ENCODE measurements at places on chromosomes 6 and 20. TPM values are rescaled to one million over a fixed set of nuclear protein-coding genes. Genes with fewer than 3 reads are reported as not detected.
A peak's percentile ranks its signal among the peaks of the same experiment; 100 is the strongest.

Gene ARMC2
- polyA plus RNA-seq = 0.46 TPM

DNA sequence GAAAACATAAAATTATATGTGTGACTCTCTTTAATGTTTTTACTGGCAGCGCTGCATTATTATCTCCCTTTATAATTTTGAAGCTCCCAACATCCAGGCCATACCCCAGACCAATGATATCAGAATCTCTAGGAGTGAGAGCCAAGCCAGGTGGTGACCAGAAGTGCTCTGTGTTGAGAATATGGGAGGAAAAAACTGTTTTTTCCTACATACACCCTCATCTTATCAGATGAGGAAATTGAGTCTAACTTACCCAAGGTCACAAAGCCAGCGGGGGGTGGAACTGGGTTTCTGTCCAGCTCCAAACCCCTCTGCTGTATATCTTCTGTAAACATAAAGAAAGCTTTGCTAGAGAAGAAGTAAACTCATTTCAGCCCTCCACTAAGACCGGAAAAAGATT is 42.5 kb downstream of the LY86 start:
- DNase-seq = no peak
- no peak overlapping the region for H3K4me3 ChIP-seq

GRCh38 chr6:138509371-138509770 is 10.1 kb upstream of the NHSL1 start:
- no peak overlapping the region for H3K4me3 ChIP-seq
- peaks cover 47% of the 10 kb centered on the region for H3K4me1 ChIP-seq
- no peaks in the 10 kb centered on the region for H3K27me3 ChIP-seq
- DNase-seq = peak; percentile 63

GRCh38 chr20:38173237-38174156 is 8.4 kb upstream of the TGM2 start:
- peaks cover 12% of the 10 kb centered on the region for H3K4me1 ChIP-seq
- peak; percentile 86 for DNase-seq
- no peaks in the 10 kb centered on the region for H3K27me3 ChIP-seq
- no peak overlapping the region for H3K4me3 ChIP-seq

Gene OPRM1
- polyA plus RNA-seq = not detected

GRCh38 chr6:123771126-123771525 is 32.5 kb upstream of the NKAIN2 start:
- no peaks in the 10 kb centered on the region for H3K4me1 ChIP-seq
- no peaks in the 10 kb centered on the region for H3K27me3 ChIP-seq
- no peaks in the 10 kb centered on the region for H3K36me3 ChIP-seq

DNA sequence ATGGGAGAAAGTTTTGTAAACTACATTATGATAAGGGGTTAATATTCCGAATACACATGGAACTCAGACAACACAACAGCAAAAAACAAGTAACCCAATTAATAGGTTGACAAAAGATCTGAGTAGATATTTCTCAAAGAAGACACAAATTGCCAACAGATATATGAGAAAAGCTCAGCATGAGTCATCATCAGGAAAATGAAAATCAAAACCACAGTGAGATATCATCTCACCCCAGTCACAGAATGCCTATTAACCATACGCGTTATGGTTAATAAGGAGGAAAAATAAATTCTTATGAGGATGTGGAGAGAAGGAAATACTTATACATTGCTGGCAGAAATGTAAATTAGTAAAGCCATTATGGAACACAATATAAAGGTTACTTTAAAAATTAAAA is 695.0 kb downstream of the COL12A1 start:
- H3K27ac ChIP-seq = no peak overlapping the region
- no peak overlapping the region for H3K4me3 ChIP-seq
- no peaks in the 10 kb centered on the region for H3K27me3 ChIP-seq
- DNase-seq = no peak
- no peaks in the 10 kb centered on the region for H3K4me1 ChIP-seq

- H3K27me3 ChIP-seq = no peaks in the 10 kb centered on the region
- H3K4me1 ChIP-seq = no peaks in the 10 kb centered on the region
- no peaks in the 10 kb centered on the region for H3K36me3 ChIP-seq
- H3K4me3 ChIP-seq = no peak overlapping the region
- no peak for DNase-seq
Observed at GRCh38 chr6:121776054-121776453, 340.6 kb downstream of the GJA1 start.

DNA sequence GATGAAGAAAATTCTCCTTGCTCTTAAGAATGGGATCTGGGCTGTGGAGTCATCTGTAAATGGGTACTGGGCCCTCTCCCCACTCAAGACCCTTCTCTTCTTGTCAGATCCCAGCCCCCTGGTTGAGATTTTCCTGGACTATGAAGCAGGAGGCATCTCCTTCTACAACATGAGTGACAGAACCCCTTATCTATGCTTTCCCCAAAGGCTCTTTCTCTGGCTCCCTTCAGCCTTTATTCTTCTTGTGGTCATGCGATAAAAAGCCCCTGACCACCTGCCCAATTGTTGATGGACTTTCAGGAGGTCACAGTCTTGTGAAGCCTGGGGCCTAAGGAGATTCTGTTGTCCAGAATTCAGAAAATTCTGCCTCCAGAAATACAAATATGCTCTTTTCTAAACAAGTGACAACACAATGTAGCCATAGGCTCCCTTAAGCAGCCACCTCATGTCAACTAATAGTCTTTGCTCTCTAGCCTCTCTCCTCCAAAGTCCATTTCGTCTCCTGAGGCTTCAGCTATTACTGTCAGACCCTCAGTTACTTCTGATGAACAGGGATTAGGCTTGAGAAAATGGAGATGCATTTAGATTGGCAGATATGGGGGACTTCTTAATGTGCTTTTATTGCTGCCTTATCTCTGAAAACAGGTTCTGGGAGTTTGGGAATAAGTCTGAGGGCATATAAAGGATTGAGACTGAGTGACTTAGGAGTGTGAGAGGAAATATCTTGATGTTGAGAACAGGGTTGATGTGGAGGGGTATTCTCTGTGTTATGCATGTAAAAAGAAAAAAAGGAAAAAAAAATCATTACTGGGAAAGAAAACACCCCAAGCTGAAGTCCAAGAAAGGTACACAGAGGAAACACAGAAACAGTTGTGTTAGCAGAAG is 20.6 kb downstream of the BTN2A1 start:
- DNase-seq = no peak
- H3K27me3 ChIP-seq = no peaks in the 10 kb centered on the region
- H3K27ac ChIP-seq = no peak overlapping the region
- H3K4me3 ChIP-seq = no peak overlapping the region
- H3K36me3 ChIP-seq = no peaks in the 10 kb centered on the region
- H3K4me1 ChIP-seq = peaks cover 24% of the 10 kb centered on the region

DNA sequence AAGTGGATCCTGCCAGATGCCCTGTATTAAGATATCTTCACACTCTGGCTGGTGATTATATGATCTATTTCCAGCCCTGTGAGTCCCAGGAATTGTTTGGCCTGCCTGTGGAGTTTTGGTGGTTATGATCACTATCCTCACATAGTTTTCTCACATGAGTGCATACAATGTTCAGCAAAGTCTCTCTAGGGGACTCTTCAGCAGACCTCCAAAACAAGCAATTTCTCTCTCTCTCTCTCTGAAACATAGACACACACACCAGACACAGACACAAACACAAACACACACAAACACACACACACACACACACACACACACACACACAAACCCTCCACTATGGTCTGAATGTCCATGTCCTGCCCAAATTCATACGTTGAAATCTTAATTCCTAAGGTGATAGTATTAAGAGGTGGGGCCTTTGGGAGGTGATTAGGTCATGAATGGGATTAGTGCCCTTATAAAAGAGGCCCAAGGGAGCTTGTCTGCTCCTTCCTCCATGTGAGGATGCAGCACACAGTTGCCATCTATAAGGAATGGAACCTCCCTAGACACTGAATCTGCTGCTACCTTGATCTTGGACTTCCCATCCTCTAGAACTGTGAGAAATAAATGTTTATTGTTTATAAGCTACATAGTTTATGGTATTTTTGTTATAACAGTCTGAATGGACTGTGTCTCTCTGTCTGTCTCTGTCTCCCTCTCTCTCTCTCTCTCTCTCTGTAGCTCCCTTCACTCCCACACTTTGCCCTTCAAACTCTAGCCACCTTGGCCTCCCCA is 22.0 kb upstream of the SYNJ2 start:
- H3K4me1 ChIP-seq = peaks cover 4% of the 10 kb centered on the region
- H3K27me3 ChIP-seq = no peaks in the 10 kb centered on the region
- no peak for DNase-seq
- H3K4me3 ChIP-seq = no peak overlapping the region

Gene MYO6
- 40.2 TPM for polyA plus RNA-seq

DNA sequence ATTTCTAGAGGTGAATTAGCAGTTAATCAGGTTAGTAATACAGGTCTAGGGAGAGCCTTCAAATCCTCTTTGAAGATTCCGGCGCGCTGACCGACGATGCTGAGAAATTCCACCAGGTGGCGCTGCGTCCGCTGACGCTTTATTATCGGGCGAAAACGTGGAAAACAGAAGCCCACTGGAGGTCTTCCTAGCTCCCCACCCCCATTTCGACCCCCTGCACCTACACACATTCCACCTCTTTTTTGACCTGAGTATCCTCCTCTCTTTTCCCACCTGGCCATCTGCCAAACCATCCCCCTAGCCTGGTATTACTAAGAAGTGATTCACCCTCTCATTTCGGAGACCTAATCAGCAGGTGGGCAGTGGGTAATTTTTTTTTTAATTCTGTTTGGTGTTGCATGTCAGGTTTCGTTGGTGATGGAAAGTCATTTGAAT is 65.4 kb upstream of the RIN2 start:
- H3K4me3 ChIP-seq = no peak overlapping the region
- no peak overlapping the region for H3K27ac ChIP-seq
- no peaks in the 10 kb centered on the region for H3K4me1 ChIP-seq
- peak; percentile 71 for DNase-seq
- no peaks in the 10 kb centered on the region for H3K36me3 ChIP-seq

Gene AIF1
- 28.2 TPM for polyA plus RNA-seq

GRCh38 chr20:42392442-42392841 is 774.3 kb upstream of the CHD6 start:
- no peak overlapping the region for H3K4me3 ChIP-seq
- no peaks in the 10 kb centered on the region for H3K36me3 ChIP-seq
- H3K27ac ChIP-seq = no peak overlapping the region

Gene CASS4
- polyA plus RNA-seq = 0.23 TPM

GRCh38 chr20:47309394-47309793 is 47.1 kb downstream of the ZMYND8 start:
- H3K27me3 ChIP-seq = no peaks in the 10 kb centered on the region
- peaks cover 62% of the 10 kb centered on the region for H3K36me3 ChIP-seq
- peaks cover 78% of the 10 kb centered on the region for H3K4me1 ChIP-seq
- no peak for DNase-seq
- H3K27ac ChIP-seq = no peak overlapping the region

Gene BIRC7
- not detected for polyA plus RNA-seq

- no peak for DNase-seq
- no peak overlapping the region for H3K4me3 ChIP-seq
- no peaks in the 10 kb centered on the region for H3K27me3 ChIP-seq
- H3K36me3 ChIP-seq = no peaks in the 10 kb centered on the region
- no peak overlapping the region for H3K27ac ChIP-seq
Observed at GRCh38 chr20:61436667-61437279, 184.7 kb downstream of the CDH4 start.

Gene XKR7
- polyA plus RNA-seq = not detected

GRCh38 chr20:61280217-61280980 is 28.3 kb downstream of the CDH4 start:
- no peak overlapping the region for H3K4me3 ChIP-seq
- no peaks in the 10 kb centered on the region for H3K36me3 ChIP-seq
- DNase-seq = no peak
- no peak overlapping the region for H3K27ac ChIP-seq
- H3K4me1 ChIP-seq = no peaks in the 10 kb centered on the region

Gene DACT2
- 0.61 TPM for polyA plus RNA-seq

- no peaks in the 10 kb centered on the region for H3K36me3 ChIP-seq
- no peaks in the 10 kb centered on the region for H3K27me3 ChIP-seq
- peaks cover 66% of the 10 kb centered on the region for H3K4me1 ChIP-seq
- H3K4me3 ChIP-seq = no peak overlapping the region
- no peak overlapping the region for H3K27ac ChIP-seq
Observed at GRCh38 chr6:16403831-16404230, 165.4 kb downstream of the GMPR start.

DNA sequence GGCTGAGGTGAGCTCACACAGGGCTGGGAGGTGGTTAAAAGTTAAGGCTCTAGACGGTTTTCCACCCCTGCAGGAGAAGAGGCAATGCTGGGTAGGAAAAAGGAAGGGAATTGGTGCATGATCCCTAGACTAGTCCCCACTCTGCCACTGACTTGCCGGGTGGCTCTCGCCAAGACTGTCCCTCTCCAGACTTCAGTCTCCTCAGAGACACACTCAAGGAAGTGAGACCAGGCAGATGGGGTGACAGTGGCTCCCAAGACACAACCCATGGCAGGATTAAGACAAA is 13.1 kb downstream of the C20orf96 start:
- no peaks in the 10 kb centered on the region for H3K27me3 ChIP-seq
- no peak for DNase-seq

All from stomach (tissue), 19 donors.